ENCODE measurements at places on chromosomes 12 and 14.

DNA sequence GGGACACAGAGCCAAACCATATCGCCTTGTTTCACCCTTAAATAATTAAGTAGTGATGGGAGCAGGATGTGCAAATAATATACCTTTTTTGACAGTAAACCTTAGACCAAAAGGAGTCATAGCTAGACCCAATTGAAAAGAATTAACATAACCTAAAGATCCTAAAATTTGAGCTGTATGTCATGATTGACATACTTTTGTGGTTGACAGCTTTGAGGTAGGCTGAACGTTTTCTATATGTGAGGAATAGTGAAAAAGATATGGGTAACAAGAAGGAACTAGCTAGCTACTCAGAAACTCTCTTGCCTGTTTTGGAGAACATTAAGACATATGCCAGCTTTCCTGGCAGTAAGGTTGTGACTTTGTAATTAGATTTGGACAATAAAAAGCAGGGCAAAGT, 320.6 kb downstream of the KCNC2 start:
- DNase-seq = no peak

DNA sequence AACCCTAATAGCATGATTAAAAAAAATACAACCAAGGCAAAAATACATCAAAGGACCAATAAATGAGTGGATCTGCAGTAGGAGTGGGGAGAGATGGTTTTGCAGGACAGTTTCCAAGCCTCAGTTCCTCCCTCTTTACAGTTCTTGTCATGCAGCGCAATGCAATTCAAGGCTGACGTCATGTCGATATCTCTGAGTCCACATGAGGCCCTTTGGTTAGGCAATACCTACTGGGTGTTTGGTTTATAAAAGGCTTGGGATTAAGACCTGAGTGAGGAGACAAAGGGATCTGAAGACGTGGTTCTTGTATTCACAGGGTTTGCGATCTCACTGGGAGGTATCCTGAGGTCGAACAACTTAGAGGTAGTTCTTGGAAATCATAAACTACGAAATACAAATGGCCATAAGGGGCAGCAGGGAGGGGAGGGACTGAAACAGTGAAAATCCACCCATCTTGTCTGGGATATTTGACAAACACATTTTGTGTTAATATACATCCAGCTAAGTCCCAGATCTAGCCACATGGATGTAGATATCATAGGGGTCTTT, 441.0 kb downstream of the FUT8 start:
- DNase-seq = no peak

GRCh38 chr12:105316931-105317852, 13.3 kb upstream of the C12orf75 start:
- no peak for DNase-seq

DNA sequence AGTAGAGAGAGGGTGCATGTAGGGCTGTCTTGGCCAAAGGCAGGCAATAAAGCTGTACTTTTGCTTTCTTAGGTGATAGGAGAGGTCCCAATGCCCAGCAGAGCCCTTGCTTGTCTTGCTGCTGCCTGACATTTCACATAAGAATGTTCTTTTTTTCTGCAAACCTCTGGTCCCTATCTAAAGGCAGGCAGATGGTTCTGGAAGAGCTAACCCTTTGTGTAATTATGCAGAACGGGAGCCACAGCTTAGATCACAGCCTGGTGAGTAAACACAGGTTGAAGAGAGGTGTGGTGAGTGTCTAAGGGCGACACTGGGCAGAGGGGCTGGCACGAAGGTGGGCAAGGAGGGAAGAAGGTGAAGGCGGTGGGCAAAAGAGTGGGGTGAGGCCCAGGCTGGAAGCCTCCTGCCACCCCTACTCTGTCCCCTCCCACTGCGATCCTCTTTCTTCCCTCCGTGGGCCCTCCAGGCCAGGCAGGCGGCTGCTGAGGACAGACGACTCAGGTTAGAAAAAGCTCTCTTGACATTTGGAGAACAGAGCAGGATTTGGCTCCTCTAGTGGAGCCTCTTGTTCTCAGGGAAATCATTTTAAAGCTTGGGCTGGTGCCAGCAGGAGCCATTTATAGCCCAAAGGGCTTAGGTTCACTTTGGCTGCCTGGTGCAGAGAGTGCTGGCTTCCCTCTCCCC, 42.8 kb downstream of the PRMT8 start:
- DNase-seq = no peak

GRCh38 chr14:54877703-54878021, 25.0 kb downstream of the GCH1 start:
- DNase-seq = no peak

DNA sequence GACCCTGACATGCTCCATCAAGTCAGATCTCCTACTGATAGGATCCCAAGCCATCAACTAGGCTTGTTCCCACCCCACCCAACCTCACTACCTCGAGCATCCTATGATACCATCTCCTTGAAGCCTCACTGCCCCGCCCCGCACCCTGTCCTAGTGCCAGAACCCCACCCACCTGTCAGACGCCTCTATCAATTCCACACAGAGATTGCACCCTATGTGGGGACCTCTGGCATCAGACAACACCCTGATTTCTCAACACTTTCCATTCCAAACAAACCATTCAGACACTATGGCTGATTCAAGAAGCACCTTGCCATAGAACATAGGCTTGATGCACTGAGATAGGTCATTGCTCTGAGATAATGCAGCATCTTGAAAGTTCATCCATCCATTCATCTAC, 3.1 kb upstream of the GLTP start:
- peak; percentile 58 for DNase-seq

- DNase-seq = no peak
Observed at GRCh38 chr12:68739891-68740290, 6.1 kb upstream of the SLC35E3 start.

GRCh38 chr12:14769466-14769968, 33.8 kb downstream of the WBP11 start:
- peak; percentile 61 for DNase-seq

- DNase-seq = no peak
Observed at GRCh38 chr12:67541625-67541991, 106.9 kb upstream of the DYRK2 start.

GRCh38 chr12:8606890-8607289, 5.8 kb downstream of the AICDA start:
- DNase-seq = no peak

- DNase-seq = no peak
Observed at GRCh38 chr12:85484387-85484786, 204.4 kb downstream of the ALX1 start.

DNA sequence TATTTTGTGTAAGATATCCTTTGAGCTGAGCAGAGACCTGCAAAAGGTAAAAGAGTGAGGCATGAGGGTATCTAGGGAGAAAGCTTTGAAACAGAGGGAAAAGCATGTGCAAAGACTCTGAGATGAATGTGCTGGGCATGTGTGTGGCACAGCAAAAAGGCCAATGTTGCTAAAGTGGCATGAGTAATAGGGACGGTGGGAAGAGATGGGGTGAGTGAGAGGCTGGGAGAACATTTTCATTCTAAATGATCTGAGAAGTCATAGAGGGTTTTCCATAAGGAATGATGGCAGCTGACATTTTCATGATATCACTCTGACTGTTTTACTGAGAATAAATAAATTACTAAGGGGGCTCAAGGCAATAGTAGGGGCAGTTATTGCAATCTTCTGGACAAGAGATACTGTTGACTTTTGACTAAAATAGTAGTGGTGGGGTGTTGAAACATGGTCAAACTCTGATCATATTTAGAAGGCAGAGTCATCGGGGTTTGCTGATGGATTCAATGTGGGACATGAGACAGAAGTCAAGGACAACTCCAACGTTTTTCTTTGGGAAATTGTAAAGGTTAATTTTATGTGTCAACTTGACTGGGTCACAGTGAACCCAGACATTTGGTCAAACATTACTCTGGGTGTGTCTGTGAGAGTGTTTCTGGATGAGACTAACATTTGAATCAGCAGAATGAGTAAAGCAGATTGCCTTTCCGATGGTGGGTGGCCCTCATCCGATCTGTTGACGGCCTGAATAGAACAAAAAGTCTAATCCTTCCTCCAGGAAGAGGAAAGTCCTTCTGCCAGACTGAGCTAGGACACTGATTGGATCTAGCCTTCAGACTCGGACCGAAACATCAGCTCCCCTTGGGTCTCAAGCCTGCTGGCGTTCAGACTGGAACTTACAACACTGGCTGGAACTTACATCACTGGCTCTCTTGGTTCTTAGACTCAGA, 193.9 kb upstream of the PLXNC1 start:
- no peak for DNase-seq

GRCh38 chr12:82533341-82533740, 153.4 kb upstream of the TMTC2 start:
- no peak for DNase-seq

- DNase-seq = no peak
Observed at GRCh38 chr14:51880835-51881580, 20.6 kb downstream of the GNG2 start.

GRCh38 chr12:129844662-129845220, 59.1 kb downstream of the TMEM132D start:
- no peak for DNase-seq

- no peak for DNase-seq
Observed at GRCh38 chr12:105338966-105339365, 8.5 kb downstream of the C12orf75 start.

DNA sequence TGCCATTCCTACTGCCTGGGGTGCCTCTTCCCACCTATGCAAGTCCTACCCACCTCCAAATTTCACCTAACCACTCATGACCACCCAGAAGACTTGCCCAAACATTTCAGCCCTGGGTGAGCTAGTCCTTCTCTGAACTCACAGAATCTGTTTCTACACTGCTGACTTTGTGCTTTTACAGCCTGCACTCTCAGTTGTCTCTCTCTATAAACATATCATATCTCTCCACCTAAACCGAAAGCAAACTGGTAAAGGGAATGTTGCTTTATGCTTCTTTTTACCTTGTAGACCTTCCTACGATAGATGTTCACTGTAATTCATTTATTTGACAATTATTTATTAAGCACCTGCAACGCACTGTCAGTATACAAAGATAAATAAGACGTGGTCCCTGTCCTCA, 38.1 kb upstream of the RNASE3 start:
- DNase-seq = no peak

DNA sequence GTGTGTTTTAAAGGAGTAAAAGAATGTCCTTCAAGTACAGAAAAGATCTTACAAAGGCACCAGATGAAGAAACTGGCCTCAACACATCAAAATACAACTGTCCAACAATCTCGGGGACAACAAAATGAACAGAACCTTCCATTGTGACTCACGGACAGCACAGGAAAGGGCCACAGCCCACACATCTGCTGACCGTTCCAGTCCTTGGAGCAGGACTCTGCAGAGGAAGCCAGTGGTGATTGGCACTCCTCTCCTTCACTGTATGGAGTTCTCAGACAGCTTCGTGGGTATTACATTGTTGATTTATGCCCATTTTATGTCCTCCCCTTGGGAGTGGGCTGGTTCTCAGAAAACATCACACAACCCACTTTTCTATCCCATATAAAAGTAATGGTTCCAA, 32.5 kb upstream of the TC2N start:
- no peak for DNase-seq

- no peak for DNase-seq
Observed at GRCh38 chr14:35750202-35750904, 58.7 kb downstream of the RALGAPA1 start.

DNA sequence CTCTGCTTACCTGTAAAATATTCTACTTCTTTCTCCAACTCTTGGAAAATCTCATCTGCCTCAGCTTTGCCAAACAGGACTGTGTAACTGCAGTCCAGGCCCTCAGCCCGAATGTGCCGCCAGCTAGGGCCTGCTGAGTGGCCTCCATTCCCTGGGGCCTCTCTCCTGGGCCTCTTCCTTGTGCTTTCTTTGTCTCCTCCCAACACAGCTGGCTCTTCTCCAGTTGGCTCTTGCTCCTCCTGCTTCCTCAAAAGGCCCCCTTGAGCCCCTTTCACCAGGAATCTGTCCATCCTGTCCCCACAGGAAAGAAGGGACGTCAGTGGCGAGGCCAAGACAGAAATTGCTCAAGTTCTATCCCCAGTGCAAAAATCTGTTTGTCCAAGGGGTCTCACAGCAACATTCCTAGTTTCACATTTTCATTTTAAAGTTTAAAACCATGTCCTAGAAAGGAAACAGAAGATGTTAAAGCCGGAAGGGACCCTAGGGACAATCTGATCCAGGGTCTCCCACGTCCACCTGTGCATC, 713 bp downstream of the ALKBH2 start:
- peak; percentile 15 for DNase-seq

DNA sequence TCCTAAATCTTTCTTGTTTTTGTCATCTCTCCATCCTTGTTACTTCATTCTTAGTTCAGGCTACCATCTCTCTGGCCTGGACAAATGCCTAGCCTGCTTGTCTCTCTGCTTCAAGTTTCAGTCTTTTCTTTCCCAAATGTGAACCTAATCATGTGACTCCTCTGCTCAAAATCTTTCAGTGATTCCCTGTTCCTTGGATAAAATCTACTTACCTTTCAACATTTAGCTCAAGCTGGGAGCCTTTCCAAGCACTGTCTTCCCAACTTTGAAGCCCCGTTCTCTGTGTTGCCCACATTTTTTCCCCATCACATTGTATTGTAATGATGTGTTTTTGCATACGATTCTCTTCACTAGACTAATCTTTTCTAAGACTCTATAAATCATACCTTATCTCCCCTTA, 24.7 kb downstream of the SLC7A8 start:
- no peak for DNase-seq

DNA sequence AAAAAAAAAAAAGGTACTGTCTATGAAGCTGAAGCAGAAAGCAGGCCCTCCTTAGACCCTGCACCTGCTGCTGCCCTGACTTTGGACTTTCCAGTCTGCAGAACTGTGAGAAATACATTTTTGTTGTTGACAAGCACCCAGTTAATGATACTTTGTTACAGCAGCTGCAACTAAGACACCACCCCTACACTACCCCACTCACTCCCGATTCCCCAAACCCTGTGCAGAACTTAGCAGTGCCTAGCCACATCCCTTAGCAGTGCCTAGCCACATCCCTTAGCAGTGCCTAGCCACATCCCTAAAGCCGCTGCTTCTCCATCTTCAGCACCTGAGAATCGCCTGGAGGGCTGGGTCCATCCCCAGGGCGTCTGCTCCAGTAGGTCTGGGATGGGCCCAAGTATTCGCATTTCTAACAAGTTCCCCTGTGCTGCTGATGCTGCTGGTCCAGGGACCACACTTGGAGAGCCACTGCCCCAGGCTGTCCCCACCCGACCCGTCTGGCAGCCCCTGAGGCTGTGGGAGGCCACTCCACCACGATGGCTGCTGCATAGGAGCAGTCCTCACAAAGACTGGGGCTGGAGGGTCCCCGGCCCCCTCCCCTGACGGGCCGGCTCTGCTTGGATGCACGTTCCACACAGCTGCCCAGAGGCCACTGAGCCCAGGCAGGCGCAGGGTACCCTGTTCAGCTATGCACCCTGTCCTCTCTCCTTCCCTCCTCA, 10.8 kb upstream of the PPP1R13B start:
- no peak for DNase-seq

GRCh38 chr12:29053567-29053966, 95.5 kb upstream of the FAR2 start:
- DNase-seq = no peak
